ENCODE measurements at places on chromosomes 16 and 17. TPM values are rescaled to one million over a fixed set of nuclear protein-coding genes. Genes with fewer than 3 reads are reported as not detected.

- no peaks in the 10 kb centered on the region for H3K27me3 ChIP-seq
- no peaks in the 10 kb centered on the region for H3K36me3 ChIP-seq
- H3K4me1 ChIP-seq: no peaks in the 10 kb centered on the region
- DNase-seq: no peak
- H3K27ac ChIP-seq: no peak overlapping the region
- H3K4me3 ChIP-seq: no peak overlapping the region
Observed at GRCh38 chr17:59503500-59503899, 61.9 kb upstream of the DHX40 start.

NPIPA5 gene
- 11.8 TPM for total RNA-seq

IL34 gene
- 3.9 TPM for total RNA-seq

DNA sequence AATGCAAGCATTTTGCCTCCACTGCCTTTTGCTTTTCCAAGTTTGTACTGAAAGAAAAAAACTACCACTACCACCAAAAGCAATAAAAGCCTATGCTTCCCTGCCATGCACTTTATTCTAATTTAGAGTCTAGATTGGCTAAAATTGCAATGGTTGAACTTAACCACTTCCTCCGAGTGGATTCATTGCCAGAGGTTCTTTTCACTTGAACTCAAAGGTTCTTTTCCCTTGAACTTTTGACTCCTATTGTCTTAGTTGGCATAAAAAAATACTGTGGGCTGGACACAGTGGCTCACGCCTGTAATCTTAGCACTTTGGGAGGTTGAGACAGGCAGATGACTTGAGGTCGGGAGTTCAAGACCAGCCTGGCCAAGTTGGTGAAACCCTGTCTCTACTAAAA, 319.8 kb upstream of the GOT2 start:
- H3K4me1 ChIP-seq: no peaks in the 10 kb centered on the region
- no peak overlapping the region for H3K27ac ChIP-seq
- no peaks in the 10 kb centered on the region for H3K36me3 ChIP-seq
- no peak for DNase-seq

FTO gene
- 37.7 TPM for total RNA-seq

GRCh38 chr17:81073967-81074839, 39.3 kb downstream of the BAIAP2 start:
- H3K4me1 ChIP-seq: no peaks in the 10 kb centered on the region
- H3K4me3 ChIP-seq: no peak overlapping the region
- H3K27me3 ChIP-seq: no peaks in the 10 kb centered on the region
- no peaks in the 10 kb centered on the region for H3K36me3 ChIP-seq
- no peak overlapping the region for H3K27ac ChIP-seq

DNA sequence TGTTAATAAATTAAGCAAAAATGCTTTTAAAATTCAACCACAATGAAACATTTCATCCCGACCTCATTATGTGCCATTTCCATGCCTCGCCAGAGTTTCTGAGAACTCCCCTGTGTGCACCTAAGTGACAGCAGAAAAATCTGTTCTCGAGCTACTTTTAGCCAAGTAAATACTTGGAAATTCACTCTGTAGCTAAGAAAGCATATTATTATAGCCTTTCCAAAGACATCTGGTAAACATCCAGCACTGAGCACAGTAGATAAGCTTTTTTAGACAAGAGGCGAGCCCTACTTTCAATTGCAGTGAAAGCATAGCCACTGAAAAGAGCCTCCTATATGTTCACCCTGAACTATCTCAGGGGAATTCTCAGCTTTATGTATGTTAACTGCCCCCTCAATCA, 242.8 kb upstream of the PSMD7 start:
- H3K36me3 ChIP-seq: no peaks in the 10 kb centered on the region
- H3K4me3 ChIP-seq: no peak overlapping the region
- H3K27ac ChIP-seq: no peak overlapping the region

- H3K27ac ChIP-seq: no peak overlapping the region
- no peaks in the 10 kb centered on the region for H3K4me1 ChIP-seq
- DNase-seq: no peak
- no peak overlapping the region for H3K4me3 ChIP-seq
- no peaks in the 10 kb centered on the region for H3K27me3 ChIP-seq
Observed at GRCh38 chr16:10225653-10226052, 43.4 kb upstream of the GRIN2A start.

DNA sequence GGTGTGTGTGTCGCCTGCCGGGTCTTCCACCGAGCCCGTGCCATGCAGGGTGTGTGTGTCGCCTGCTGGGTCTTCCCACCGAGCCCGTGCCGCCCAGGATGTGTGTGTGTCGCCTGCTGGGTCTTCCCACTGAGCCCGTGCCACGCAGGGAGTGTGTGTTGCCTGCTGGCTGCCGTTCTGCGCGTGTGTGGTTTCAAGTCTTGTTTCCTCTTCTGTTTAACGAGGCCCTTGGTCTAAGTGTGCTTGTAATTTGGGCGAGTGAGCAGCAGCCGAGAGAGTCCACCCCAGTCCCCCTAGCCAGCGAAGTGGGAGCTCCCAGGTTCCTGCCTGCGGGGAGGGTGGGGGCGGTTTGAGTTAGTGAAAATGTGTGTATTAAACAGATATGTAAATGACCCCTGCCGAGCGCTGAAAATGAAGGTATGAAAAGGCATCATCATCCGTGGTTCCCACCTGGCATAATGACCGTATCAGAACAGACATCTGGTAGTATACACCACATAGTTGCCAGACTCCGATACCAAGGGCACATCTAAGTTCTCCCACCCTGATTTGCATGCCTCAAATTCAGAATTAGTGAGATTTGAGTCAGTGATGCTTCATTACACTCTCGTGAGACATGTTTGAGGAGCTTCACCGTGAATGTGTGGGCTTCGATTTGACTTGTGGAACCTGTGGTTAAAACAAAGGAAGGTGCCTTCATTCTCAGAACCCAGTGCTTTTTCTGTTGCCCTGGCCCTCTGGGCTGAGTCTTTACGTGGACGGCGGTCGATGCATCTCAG, 114.5 kb upstream of the CHMP6 start:
- DNase-seq: no peak
- H3K4me3 ChIP-seq: no peak overlapping the region
- H3K27ac ChIP-seq: no peak overlapping the region
- H3K27me3 ChIP-seq: no peaks in the 10 kb centered on the region

DNA sequence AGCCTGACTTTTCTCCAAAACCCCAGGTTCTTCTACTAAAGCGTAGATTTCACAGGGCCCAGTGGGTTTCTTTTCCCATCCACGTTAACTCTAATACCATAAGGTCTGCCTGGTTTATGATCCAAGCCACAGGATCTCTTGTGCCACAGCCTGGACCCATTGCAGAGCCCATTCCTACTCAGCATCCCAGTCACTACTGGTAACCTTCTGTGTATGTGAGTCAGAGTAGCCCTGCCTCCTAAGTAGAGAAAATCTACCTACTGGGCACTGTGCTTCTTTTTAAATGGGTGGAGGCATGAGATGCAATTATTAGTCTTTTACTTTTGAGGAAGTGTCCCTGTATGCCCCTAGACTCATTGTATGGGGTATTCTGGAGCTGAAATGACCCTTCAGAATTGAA, 13.5 kb downstream of the CCL11 start:
- H3K4me1 ChIP-seq: no peaks in the 10 kb centered on the region
- no peak overlapping the region for H3K27ac ChIP-seq
- H3K4me3 ChIP-seq: no peak overlapping the region
- DNase-seq: no peak
- H3K36me3 ChIP-seq: no peaks in the 10 kb centered on the region

DNA sequence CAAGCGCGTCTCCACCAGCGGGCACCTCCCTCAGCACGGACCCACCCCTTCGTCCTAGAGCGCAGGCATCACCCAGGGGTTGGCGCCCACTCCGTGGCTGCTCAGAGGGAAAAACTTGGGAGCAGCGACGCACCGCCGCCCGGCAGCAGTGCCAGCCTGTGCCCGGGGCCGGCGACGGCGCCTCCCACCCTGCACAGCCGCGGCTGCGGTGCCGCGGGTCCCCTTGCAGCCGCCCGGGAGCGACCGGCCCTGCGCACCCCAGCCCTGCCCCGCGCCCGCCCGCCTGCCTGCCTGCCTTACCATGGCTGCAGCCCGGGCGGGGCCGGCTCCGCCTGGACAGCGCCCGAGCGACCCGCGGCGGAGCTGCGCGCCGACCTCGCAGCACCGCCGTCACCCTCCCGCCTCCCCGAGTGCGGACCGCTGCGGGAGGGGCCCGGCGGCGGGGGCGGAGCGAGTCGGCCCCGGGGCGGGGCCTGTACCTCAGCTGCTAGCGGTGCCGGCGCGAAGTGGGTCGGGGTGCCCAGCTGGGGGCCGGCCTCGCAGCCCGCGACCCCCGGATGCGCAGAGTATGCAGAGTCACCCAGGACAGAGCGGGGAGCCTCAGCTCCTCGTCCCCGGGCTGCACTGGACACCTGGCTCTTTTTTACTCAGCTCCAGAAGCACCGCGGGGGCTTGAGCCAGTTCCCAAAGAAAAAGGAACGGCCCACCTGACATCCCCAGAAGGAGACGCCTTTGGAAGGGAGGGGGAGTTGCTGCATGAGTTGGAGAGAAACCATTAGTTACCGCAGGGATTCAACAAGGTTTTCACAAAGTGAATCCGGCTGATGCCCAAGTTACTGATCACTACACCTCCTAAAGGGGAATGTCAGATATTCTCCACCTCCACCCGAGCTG, 17.5 kb upstream of the MTMR4 start:
- no peaks in the 10 kb centered on the region for H3K27me3 ChIP-seq
- DNase-seq: peak; percentile 42
- peak overlapping the region; percentile 51 for H3K4me3 ChIP-seq

All from pancreas (tissue), 10 donors.